Hematopoietic multipotent progenitor cell treated with erythropoietin and hydrocortisone succinate and interleukin-3 and kit ligand, for 6 days (in vitro differentiated cells): ENCODE measurements at places on chromosomes 7 and 10.

- no peak for DNase-seq
Measured at GRCh38 chr7:2729031-2729892, 41.3 kb downstream of the AMZ1 start.

DNA sequence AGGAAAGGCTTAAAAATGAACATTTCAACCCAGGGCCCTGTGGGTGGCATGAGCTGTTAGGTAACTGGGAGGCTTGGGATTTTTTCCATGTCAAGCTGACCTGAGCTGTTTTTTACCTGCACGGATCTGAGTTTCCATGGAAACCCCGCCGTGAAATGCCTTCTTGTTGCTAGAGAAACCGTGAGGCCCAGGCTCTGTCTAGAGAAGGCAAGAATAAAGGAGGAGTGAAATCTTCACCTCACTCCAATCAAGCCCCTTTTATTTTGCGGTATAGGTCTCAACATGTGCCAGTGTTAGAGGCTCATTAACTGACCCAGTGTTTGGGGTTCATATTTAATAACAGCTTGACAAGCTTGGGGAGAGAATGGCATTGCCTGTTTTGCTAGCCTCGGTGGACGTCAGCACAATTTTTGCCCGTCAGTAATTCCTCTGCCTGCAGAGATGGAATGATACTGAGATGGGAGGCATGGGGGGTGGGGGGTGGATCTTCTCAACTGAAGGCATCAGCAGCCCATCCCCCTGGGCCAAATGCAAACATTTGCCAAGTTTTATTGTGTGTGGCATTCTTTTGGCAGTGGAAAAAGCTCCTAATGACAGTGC lies 48.9 kb upstream of the PDCD4 start:
- no peak for DNase-seq

GRCh38 chr10:82680608-82681007 lies 805.6 kb downstream of the NRG3 start:
- no peak for DNase-seq

GRCh38 chr7:66631471-66631870 lies 2.8 kb downstream of the KCTD7 start:
- DNase-seq: peak; percentile 46

GRCh38 chr10:70669015-70669414 lies 3.3 kb upstream of the ADAMTS14 start:
- DNase-seq: no peak
